ENCODE measurements at places on chromosomes 5 and 9.

DNA sequence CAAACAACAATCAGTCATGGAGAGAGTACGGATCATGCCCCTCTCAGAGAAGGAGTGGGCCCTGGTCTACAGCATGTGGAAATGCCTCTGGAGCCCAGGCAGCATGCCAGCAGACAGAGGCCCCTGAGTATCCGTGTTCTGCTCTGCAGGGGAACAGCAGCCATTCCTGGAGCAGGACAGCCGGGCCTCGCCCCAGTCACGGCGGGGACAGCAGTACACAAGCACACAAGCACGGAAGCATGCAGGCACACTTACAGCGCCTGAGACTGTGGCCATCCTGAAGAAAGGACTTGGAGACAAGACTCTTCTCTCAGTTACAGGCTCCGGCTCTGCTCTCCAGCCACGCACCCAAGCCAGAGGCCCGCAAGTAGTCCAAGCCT is 102.6 kb upstream of the ALDH1B1 start:
- DNase-seq = no peak

DNA sequence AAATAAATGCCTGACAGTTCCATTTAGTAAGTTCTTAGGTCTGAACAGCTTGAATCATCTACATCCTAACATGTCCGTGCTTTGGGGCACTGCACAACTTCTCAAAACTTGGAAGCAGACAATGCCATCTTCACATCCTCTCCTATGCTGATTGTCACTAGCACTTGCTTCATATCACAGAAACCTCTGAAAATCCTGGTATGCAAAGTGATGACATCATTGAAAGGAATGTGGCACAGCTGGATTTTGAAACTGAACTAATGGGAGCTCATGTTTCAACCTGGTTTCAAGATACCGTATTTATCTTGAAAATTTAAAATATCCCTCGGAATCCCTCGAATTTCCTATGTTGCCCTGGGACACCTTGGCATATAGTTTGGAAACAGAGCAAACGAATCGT is 490.2 kb upstream of the DAP start:
- DNase-seq = no peak

GRCh38 chr9:7313389-7313788 is 486.2 kb downstream of the DMAC1 start:
- DNase-seq = no peak

GRCh38 chr5:8879248-8879647 is 666.6 kb downstream of the SEMA5A start:
- DNase-seq = no peak

DNA sequence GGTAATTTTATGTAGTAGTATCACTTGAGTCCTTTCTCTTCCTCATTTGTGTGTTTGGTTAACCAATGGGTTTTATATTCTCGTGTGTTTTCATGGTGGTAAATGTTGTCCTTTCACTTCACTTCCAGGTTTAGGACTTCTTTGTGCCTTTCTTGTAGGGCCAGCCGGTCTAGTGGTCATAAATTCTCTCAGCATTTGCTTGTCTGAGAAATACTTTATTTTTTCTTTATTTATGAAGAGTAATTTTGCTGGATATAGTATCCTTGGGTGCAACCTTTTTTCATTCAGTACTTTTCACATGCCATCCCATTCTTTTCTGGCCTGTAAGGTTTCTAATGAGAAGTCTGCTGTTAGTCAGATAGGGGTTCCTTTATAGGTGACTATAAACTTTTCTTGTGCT is 107.1 kb downstream of the GNA14 start:
- DNase-seq = no peak

GRCh38 chr5:135313405-135313804 is 85.6 kb downstream of the MACROH2A1 start:
- DNase-seq = no peak

- no peak for DNase-seq
These were observed 34.3 kb downstream of the FRMD3 start for GRCh38 chr9:83503866-83504265.

DNA sequence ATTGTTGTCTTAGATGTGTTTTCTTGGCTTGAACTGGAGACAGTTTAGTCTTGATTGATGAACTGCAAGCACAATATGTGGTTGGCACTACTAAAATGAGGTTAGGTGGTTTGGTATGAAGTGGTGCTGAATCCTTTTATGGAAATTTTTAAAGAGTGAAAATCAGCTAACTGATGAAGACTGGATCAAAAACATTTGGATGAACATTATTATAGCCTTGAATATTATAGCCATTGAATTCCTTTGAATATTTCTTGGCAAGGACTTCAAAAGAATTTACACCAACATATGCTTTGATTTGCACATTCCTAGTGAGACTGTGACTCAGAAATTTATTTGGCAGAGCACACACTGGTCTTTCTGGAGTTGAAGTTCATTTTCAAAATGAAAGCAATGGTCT is 318.3 kb downstream of the CHSY3 start:
- DNase-seq = no peak

DNA sequence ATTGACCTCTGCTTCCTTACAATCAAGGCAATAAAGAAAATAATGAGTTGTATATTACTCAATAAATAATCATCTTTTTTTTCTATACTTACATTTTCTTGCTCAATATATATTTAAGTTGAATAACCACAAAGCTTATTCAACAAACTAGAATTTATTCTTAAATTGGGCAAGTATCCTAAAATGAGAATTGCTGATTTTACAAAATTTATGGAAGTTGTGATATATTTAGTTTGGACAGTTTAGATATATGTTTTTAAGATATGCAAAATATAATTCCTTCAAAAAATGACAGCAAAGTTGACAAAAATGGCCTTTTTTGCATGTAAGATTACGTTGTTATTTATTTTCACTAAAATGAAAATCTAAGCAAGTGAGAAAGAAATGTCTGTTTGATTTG is 305.7 kb upstream of the GRIN3A start:
- no peak for DNase-seq

- DNase-seq = no peak
These were observed 546.7 kb upstream of the DMAC1 start for GRCh38 chr9:8346296-8346695.

DNA sequence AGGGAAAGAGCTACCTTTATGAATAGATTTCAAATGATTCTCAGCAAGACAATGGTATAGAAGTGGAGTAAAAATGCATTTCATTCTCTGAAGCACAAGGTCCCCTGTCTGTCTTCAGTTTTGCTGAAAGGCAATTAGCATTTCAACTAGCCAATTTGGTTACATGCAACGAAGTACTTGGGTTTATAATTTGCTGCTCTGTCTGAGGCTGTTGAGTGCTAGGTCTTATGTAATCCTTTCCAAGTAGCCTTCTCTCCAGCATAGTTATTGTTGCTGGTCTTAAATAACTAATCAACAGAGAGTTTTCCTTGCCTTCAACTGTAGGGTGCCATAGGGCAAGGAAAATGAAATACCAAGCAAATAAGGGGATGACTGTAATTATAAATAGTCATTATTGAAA is 4.5 kb downstream of the ADGRV1 start:
- no peak for DNase-seq

- no peak for DNase-seq
These were observed 141.3 kb upstream of the LPAR1 start for GRCh38 chr9:111179577-111179976.

DNA sequence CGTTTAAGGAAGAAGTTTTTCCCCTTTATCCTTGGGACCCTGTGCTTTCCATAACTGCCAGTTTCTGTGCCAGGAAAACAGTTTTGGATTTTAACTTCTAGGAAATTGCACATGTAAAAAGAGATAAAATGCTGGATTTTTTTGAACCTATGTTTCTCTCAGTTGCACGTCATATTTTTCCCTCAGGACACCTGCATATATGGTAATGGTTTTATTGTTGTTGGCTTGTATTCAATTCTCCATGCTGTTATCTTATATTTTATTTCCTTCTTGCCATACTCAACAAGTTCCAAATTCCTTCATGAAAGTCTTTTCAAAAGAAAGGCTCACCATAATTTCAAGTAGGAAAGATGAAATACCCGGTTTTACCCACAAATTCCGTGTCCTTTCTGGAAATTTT is 7.9 kb upstream of the ADAMTSL1 start:
- DNase-seq = no peak

GRCh38 chr5:176541338-176542134 is 4.3 kb upstream of the RNF44 start:
- no peak for DNase-seq

GRCh38 chr5:142283304-142283703 is 41.5 kb downstream of the SPRY4 start:
- DNase-seq = no peak

GRCh38 chr9:97668485-97668884 is 28.7 kb downstream of the XPA start:
- no peak for DNase-seq

GRCh38 chr9:121830441-121831140 is 179.2 kb downstream of the DAB2IP start:
- no peak for DNase-seq

GRCh38 chr9:111994831-111995458 is 98.3 kb downstream of the UGCG start:
- no peak for DNase-seq

GRCh38 chr5:55773057-55773456 is 35.2 kb downstream of the DDX4 start:
- no peak for DNase-seq

- DNase-seq = no peak
These were observed at the start of gene DPP7 for GRCh38 chr9:137114613-137115393. TSS of gene DPP7 (minus strand) at chr9:137114733. CDS start at chr9:137114713, 20 bp downstream.

DNA sequence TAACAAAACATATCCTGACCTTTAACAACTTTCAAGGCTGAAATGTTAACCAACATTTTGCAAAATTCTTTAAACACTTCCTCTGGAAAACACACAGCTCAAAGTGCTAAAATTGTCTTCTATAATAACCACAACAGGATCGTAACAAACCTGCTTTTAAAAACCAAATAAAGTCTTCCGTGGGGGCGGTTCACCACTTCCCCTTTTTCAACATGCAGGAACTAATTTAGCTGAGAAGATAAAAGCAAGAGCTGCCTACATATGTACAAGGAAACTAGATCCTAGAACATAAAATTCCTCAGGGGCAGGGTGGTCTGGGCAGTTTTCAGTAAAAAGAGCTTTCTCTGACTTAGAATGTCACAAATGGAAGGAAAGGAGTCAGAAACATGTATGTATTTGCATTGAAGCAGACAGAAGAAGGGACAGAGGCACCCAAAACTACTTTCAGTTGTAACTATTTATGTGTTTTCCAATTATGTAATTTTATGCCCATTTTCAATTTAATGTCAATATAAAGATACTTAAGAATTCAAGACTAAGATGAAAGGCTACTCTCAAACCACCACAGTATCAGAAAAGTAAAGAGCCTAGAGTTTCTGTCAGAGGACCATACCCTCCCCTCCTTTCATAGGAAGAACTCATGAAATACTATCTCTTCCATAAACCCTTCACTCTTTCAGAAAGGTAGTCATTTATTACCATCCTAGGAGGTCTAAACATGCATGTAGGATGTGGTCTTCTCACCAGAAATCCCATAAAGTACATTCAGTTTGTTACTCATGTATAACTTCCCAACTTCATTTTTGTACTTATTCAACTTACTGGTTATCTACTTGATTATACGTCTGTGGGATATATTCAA is 185.9 kb upstream of the RASA1 start:
- DNase-seq = no peak

DNA sequence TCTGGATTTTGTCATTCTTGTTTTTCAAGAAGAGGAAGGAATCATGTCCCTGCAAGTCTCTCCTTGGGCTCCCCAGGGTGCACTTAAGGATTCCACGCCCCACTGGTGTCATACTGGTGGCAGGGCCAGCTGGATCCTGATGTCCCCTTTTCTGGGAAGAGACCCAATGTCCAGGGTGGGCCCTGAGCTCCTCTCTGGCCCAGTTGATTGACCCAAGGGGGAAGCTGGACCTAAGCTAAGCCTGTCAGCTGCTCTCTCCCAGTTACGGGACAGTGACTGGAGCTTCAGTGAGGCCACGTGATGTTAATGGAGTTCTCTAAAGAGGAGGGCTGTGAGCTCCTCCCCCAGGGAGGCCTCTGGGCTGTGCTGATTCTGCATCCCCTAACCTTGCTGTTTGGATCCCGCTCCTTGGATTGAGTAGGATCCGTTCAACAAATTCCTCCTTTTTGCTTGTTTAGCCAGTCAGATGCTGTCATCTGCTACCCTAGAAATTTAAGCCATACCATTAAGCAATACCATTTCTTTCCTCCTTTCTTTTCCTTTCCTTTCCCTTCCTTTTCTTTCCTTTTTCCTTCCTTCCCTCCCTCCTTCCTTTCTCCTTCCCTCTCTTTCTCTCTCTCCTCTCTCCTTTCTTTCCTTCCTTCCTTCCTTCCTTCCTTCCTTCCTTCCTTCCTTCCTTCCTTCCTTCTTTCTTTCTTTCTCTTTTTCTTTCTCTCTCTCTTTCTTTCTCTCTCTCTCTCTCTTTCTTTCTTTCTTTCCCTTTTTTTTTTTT is 17.2 kb downstream of the NKX2-5 start:
- DNase-seq = no peak

DNA sequence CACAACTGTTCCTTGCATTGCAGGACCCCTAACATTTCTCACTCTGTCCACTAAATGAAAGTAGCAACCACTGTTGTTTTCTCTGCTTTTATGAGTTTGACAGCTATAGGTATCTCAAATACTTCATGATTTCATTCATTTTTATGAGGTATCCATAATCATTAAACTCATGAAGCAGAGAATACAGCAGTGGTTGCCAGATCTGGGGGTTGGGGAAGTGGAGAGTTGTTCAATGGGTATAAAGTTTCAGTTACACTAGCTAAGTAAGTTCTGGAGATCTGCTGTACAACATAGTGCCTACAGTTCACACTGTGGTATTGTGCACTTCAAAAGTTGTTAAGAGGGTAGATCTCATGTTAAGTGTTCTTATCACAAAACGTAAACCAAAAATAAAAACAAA is 23.4 kb upstream of the CAMK4 start:
- DNase-seq = no peak

DNA sequence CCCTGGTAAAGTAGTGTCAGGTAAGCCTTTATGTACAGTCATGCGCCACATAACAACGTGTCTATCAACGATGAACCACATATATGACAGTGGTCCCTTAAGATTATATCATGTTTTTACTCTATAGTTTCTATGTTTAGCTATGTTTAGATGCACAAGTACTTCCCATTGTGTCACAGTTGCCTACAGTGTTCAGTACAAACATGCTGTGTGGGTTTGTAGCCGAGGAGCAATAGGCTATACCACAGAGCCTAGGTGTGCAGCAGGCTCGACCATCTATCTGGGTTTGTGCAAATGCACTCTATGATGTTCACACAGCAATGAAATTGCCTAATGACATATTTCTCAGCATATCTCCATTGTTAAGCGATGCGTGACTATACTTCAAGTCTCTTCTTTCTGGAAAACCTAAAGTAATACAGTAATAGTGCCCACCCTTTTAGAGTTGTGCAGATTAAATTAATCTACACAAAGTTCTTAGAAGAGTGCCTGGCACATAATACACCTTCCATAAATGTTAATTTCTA is 295.9 kb downstream of the ARHGAP26 start:
- DNase-seq = no peak

DNA sequence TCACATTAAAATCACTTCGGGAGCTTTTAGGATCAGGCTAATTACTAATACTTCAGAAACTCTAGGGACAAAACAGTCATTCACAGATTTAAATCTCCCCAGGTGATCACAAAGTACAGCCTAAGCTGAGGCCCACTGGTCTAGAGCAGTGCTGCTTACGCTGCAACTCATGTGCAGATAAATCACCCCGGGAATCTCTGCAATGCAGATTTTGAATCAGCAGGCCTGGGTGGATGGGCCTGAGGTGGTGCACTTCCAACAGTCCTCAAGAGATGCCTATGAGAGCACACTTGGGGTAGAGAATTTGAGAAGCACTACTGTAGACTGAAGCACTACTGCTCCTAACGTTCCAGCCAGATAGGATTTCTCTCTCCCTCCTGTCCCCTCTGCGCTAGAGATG is 28.4 kb downstream of the CSF1R start:
- no peak for DNase-seq

GRCh38 chr9:36119476-36119875 is 17.1 kb upstream of the GLIPR2 start:
- no peak for DNase-seq

GRCh38 chr9:5869315-5870019 is 21.2 kb upstream of the MLANA start:
- DNase-seq = no peak

Data from NCI-H2081 treated with DMSO at 0.1 percent for 48 hours (cell line).